ENCODE measurements at places on chromosomes 7 and 10.

DNA sequence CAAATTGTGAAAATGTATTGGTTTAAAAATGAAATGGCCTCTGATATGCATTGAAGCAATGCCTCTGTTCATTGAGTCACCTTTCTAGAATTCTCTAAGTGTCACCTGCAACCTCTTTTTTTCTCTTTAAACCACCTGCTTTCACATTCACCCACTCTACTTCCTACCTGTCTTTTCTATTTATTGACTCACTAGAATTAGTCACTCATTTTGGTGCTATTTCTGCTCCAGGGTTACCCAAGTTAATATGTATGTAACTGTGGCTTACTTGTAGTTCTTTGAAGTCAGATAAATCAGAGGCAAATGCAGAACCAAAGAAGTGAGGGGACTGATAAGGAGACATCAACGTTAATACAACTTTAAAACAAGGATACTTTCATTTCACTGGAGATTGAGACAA lies 674.7 kb downstream of the CCSER2 start:
- no peak for DNase-seq

- no peak for DNase-seq
Observed at GRCh38 chr7:2775785-2776184, 68.3 kb downstream of the GNA12 start.

DNA sequence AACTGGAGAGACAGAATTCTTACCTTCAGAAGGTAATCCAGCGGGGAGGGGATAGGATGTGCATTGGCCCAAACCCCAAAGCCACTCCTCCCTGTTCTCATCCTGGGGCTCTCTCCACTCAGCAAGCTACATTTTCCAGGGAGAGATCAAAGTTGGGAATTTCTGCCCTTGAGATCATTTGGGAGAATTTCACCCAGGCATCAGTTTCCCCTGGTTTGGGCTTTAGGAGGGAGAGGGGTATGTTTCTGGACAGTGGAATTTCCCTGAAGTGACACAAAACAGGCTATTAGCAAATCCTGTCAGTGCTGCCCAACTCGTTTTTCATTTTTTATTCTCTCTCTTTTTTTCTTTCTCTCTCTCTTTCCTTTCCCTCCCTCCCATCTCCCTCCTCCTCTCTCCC lies 35.7 kb downstream of the CYP17A1 start:
- DNase-seq, result no peak

DNA sequence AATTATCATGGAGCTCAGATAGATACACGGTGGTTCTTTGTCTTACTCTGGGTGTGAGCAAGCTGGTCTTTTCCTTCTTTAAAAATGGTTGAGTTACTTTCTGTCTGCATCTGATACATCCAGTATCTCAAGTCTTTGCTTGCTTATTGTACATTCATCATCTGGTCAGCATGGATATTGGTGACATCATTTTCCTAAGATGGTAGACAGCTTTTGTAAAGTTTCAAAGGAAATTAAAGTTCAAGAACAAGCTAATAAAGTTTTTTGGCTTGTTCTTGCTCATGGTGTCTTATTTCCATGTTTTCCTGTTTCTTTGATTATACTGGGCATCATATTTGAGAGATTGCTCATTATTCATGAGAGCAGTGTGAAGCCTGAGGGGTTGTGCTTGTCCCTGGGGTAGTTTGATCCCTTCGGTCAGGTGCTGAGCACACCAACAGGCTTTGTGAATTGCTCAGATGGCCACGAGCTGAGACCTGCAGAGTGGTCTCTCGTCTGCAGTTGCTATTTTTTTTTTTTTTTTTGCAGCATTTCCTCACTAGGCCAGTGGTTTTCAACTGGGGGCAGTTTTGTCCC lies 38.5 kb downstream of the MGMT start:
- no peak for DNase-seq

DNA sequence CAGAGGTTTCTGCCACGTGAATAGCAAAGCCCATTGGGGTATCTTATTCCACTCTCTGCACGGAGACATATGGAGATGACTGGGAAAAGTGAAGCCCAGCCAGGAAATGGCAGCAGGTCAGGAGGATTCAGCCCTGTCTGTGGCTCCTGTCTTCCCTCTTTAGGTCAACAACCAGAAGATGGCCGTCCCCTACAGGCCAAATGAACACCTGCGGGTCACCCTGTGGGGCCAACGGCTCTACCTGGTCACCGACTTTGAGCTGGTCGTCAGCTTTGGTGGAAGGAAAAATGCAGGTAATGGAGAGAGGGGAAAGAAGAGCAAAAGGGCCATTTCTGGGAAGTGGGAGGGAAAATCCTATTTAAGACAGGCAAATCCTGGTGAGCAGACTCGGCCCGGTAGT lies 38.3 kb downstream of the EPHB4 start:
- DNase-seq, result no peak
